ENCODE measurements at places on chromosomes 3 and 15.

DNA sequence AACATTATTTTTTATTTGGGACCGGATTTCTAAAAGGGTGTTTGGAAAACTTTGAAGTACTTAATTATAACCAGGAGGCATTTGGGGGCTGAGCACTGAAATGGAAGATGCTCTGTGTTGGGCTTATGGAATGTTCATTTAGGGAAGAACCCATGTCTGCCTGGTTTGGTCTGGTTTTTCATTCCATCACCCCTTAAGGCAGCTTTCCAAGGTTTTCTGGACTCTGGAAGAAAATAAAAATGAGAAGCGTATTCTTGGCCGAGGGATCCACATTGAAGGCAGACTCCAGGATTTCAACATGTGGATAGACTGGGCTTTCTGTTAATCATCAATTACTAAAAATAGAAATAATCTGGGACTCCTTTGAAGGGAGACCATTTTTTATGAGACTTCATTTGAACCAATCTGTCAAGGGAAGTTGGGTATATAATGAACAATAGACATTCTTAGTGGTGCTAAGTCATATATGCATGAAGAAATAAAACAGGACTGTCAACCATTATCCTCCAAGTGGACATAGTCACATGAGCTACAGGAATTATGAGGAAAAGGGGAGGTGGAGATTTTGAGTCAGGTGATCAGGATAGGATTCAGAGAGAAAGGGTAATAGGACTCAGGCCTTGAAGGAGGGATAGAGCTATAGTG lies 270.5 kb upstream of the ADAMTS9 start:
- no peak for DNase-seq

DNA sequence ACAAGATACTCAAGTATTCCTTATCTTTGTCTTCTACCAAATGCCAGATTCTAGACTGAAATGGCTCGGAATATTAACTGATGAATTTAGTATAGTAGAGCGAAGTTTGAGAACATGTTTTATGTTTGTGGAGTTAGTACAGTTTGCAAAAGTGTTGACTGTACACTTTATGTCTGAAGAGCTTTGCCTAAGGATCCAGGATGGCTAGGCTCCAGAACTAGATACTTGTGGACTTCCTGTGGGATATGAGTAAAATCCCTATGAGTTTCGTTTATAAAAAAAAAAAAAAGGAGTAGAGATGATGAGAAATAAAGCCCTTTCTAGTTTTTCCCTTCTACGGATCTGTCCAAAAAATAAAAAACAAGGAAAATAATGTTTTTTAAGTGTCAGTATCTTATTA lies 96.7 kb downstream of the TP63 start:
- no peak for DNase-seq

GRCh38 chr15:96049323-96049722 lies 281.2 kb upstream of the NR2F2 start:
- DNase-seq = no peak

DNA sequence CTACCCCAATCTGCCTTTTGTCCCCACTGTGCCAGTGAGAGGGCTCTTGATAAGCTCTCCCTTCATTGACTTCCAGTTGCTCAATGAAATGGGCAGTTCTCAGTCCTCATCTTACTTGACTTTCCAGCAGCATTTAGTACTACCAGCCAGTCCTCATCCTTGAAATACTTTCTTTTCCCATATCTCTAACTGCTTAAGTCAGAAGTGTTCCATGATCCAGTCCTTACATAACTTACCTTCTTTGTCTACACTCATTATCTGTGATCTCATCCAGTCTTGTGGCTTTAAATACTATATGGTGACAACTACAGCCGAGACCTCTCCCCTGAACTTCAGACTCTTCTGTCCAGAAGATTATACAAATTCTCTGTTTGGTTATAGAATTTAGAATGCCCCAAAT lies 28.7 kb downstream of the RARRES1 start:
- no peak for DNase-seq

- peak; percentile 42 for DNase-seq
Observed at GRCh38 chr3:46440531-46441294, 24.0 kb downstream of the LTF start.

DNA sequence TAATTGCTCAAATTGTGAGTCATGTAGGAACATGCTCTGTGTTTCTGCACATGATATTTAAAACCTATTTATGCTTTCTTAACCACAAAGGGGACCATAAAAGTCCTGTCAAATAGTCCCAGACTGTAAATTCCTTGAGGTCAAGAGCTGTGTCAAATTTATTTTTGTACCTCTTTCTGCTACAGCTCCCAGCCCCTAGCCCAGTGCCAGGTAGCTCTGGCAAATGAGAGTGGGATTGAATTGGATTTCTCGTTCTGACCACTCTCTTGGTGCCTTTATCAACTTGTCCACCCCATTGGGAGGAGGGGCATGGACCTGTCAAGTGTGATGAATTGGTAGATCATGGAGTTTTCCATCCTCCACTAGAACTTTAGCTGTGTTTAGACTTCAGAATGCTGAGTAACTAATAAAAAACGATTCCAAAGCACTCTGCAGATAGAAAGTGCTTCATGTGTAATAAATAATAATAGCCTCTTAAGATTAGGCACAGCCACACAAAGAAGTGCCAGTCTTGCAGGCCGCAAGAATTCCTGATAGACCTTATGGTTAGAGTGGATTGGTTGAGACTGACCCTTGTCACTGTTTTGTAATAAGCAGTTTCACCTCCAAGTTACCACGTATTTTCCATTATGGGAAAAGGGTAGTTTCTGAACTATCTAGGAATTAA lies 120.4 kb downstream of the LPP start:
- DNase-seq = no peak

DNA sequence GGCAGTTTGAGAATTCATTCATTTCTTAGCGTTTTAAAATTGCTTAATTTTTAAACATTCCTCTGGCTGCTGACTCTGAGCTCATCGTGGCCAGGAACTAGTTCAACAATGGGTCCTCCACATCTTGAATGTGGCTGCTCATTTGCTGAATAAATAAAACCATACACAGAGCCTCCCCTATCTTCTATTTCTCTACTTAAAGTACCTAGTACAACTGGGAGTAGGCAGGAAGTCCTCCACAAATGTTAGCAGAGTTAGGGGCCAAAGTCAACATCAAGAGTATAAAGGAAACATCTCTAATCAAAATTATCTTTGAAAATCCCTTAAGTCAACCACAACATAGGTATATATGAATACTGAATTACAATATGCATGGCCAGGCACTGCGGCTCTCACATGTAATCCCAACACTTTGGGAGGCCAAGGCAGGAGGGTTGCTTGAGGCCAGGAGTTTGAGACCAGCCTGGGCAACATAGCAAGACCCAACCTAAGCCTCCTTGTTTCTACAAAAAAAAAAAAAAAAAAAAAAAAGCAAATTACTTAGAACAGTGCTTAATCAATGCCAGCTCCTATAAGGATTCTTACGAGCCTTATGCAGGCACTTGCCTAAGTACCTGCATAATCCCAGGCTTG lies 57.5 kb upstream of the LMOD3 start:
- no peak for DNase-seq

- no peak for DNase-seq
Observed at GRCh38 chr3:157872902-157873301, 233.3 kb downstream of the SHOX2 start.

- DNase-seq = no peak
Observed at GRCh38 chr3:50167069-50167840, 12.1 kb downstream of the SEMA3F start.

DNA sequence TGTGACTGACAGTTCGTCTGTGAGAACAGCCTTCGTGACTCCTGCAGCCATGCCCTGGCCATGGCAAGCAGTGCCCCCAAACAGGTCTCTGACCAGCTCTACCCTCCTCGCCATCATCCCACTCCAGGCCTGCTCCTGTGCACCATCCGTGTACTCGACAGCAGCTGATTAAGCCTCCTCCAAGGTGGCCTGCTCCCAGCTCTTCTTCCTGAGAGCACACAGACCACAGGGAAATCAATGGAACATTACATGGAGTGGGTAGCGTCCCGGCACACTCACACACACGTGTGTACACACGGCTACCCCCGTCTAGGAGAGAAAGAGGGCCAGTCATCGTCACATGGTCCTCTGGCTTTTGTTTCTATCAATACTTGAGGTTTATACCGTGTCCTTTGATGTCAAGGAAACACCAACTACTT lies 21.1 kb downstream of the ANXA2 start:
- no peak for DNase-seq

DNA sequence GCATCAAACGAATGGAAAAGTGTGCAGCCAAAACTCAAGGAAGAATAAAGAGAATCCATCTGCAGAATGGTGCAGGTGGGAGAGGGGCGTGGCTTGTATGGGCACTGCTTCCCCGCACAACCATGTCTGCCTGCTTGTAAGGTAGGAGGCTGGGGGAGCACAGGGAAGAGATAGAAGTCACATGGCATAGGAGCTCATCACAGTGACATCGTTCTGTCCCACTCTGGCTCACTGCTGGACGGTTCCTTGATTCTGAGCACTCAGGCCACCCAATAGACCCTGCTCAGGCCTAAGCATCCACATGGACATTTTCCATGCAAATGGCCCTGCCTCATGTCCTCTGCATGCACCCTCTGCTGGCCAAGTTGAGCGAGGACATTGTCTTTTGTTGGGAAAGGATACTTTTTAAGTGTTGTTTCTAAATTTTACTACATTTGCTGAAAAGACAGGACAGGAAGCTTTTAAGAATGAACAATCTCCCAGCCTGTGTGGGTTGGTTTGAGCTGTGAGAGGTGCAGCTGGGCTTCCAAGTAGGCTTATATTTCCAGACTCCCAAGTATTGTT lies 3.1 kb downstream of the MYLK start:
- DNase-seq = no peak

- DNase-seq = no peak
Observed at GRCh38 chr3:64539451-64540196, 148.2 kb downstream of the ADAMTS9 start.

GRCh38 chr15:51186891-51187290 lies 92.2 kb upstream of the TNFAIP8L3 start:
- no peak for DNase-seq

DNA sequence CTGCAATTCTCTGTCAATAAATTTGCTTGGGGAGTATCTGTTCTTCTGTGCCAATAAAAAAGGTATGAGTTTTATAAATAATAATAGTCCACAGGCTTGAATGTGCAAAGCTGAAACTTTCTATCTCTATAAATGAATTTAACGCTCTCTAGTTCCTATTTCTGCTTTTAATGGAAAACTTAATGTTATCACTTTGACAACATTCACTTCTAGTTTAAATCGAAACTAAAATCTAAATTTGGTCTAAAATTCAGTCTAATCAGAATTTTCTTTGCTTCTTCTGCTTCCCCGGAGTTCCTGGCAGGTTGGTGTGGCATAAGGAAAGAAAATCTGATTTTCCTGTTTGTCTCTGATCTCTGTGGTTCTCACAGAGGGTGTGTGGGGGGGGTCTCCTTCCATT lies 450.1 kb upstream of the TBL1XR1 start:
- DNase-seq = no peak

GRCh38 chr3:138042043-138042442 lies 32.1 kb downstream of the CLDN18 start:
- DNase-seq = no peak

DNA sequence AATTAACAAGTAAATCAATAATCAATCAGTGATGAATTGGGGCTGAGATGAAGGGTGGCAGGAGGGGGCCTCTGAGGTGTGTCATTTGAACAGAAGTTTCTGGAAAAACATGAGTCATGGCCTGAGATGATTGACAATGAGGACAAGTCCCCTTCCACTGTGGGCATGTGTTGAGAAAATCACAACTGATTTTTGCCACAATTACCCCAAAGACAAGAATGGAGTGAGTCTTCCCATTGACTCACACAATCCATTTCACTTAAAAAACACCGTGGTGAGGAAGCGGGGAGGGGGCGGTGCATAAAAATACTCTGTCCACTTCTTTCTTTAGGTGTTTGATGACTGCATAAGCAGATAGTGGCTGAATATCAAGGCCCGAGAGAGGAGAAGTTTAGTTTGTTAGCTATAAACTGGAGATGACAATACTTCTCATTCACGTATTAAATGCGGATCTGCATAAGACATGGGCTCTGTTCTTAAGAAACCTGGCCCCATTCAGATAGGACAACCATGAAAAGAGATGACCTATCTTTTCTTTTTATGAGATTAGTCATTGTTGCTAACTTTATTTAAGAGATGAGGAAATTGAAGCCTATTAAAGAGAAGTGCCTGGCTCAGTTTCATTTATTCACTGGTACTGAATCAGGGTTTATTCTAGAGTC lies 34.7 kb downstream of the SHC4 start:
- DNase-seq = no peak
